Type B pancreatic cell (in vitro differentiated cells): ENCODE measurements at places on chromosomes 1 and 21. TPM values are rescaled to one million over a fixed set of nuclear protein-coding genes. Genes with fewer than 3 reads are reported as not detected.
A peak's percentile ranks its signal among the peaks of the same experiment; 100 is the strongest.

DNA sequence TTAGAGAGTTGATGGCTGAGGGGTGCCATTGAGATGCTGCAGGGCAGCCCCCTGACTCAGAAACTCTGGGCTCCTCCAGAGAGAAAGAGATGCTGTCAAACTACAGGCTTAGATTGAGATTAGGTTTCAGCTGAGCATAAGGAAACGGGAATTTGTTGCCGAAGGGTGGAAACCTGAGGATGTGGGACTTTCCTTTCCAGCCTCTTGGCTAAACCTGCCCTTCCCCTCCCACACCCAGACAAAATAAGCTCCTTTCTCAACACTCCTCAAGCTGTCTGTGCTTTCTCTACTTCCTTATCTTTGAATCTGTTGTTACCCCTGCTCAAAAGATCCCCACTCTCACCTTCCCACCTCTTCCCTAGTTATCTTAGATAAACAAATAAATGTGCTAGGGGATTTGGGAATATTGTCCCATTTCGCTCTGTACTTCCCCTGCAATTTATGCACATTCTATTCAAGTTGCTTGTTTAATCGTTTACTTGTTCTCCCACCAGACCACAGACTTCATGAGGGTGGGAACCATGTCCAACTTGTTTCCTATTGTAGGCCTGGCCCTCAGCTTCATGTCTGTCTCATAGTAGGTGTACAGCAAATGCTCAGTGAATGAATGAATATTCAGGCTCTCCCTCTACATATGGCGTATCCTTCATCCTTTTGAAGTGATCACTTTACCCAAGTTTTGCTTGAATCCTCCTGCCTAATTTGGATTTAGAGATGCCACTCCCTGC, 30.6 kb upstream of the MARK1 start:
- no peak for DNase-seq

The VSIG8 gene
- not detected in 2 replicates for total RNA-seq

GRCh38 chr1:6269720-6270400, 9.0 kb upstream of the GPR153 start:
- no peak for DNase-seq

The KPRP gene
- total RNA-seq = not detected in 2 replicates

The TDRD5 gene
- 0.52 TPM in 1 of 2 replicates, not detected in the other for total RNA-seq

DNA sequence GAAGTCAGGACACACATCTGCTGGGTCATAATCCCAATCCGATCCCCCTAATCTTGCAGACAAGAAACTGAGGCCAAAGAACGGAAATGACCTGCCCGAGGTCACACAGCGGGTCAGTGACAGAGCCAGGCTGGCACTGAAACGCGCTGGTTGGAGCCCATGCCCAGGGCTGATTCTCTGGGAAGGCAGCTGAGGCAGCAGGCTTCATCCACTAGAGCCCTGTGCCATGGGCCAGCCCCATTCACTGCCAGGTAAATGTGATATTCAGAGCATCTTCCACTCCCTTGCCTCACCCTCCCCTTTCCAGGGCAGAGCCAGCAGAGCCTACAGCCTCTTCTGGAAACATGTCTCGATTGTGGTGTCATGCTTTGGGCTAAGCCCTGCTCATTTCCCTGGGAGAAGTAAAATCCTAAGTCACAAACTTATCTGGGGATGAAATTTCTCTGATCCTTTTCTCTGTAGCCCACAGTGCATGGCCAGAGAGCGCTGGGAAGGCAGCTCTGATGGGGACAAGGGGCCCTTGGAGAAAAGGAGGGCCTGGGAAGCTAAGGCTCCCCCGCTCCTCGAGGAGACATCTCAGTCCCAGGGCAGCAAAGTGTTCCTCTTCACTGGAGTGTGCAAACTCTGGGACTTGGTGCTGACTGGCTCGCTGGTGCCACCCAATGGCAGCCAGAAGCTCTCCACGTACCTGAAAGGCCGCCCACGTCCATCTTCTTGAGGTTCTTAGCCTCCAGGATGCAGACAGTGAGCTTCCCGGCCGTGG, 110.4 kb downstream of the SYT2 start:
- DNase-seq = peak; percentile 81

DNA sequence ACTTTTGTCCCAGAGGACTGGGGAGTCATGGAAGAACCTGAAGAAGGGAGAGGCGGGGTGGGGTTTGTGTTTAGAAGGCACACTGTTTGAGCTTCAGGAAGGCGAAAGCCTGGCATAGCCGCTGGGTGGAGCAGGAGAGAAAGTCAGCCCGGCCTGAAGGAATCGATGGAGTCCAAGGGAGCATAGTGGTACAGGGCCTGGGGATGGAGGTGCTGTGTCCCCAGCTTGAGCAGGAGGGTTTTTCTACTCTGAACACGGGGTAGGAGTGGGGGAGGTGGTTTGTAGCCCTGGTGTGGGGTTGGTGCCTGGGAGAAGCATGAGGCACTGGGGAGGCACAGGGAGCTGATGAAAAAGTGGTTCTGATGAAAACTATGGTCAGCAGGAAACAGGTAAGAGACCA, 4.7 kb upstream of the CCDC24 start:
- no peak for DNase-seq

- no peak for DNase-seq
These were observed 7.2 kb downstream of the RER1 start for GRCh38 chr1:2398871-2399270.

The INSRR gene
- 1.7 TPM in 1 of 2 replicates, not detected in the other for total RNA-seq

DNA sequence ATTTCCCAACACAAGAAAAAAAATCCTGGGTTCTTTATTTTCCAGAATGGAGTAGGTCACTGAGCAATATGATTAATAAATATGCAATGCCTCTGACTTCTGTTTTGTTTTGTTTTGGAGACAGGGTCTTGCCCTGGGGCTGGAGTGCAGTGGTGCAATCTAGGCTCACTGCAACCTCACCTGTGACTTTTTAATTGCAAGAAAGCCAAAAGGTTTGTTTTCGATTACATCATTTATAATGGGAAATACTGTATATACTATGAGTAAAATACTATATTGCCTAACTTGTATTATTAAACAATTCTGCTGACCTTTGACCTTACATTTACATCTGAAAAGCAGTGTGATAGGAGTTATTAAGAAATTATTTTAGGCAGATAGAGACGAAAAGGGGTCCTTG, 11.6 kb upstream of the CD46 start:
- DNase-seq = no peak

GRCh38 chr1:192604979-192605620, 29.5 kb downstream of the RGS1 start:
- DNase-seq = no peak

- DNase-seq = no peak
These were observed 13.6 kb upstream of the PSMG1 start for GRCh38 chr21:39196838-39197237.

The BMP8B gene
- 1.5 and 2.4 TPM in 2 replicates for total RNA-seq

GRCh38 chr1:19640363-19641316, 3.5 kb upstream of the NBL1 start:
- DNase-seq = no peak

The EEIG2 gene
- 8.9 and 11.2 TPM in 2 replicates for total RNA-seq
